GM12864 (cell line): ENCODE measurements at places on chromosomes 1 and 21.
A peak's percentile ranks its signal among the peaks of the same experiment; 100 is the strongest.

GRCh38 chr21:46409641-46410406 is 48.9 kb upstream of the DIP2A start:
- no peak for DNase-seq

- DNase-seq, result no peak
Observed at GRCh38 chr1:51172811-51173210, 63.3 kb upstream of the RNF11 start.

DNA sequence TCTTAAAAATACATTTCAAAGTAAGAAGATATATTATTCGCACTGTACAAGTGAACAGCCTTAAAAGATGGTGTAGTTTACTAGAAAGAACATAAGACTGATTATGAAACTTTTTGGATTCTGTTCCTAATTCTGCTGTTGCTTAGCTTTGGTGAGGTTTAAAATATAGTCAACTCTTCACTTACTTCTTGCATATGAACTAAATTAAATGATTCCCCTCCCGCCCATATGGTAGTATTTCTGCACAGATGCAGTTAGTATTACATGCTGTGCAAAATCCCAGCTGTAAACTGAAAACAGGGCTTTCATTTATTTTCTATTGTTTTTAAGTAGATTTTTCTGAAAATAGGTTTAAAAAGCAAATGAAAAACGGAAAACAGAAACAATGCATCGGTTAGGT is 345.4 kb upstream of the NCAM2 start:
- no peak for DNase-seq

- no peak for DNase-seq
Observed at GRCh38 chr1:61620536-61620935, 104.4 kb downstream of the TM2D1 start.

DNA sequence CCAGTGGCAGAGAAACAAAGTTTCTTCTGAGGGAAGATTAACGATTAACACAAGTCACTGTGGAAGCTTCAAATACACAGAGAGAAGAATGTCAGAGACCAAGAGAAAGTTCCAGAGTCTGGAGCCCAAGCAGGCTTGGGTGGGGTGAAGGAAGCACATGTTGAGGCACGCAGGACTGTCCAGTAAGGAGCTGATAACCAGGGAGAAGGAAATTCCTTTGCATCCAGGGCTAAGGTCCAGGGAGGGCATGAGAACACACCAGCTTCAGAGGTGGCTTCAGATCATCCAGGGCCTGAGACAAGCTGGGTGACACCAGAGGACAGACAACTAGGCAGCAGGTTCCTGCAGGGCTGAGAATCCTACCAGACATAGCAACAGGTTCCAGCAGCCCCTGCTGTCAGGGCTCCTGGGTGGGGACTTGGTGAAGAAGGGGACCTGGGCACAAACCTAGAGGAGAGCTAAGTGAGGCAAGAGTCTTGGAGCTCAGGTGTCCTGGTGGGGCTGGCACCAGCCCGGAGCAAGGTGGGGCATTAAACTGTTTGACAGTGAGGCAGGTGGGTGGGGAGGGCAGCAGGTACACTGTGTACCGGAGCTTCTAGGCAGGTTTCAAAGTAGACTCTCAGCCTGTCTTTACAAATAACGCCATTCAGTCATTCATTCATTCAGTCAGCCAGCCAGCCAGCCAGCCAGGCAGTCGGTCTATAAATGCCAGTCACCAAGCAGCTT is 2.6 kb upstream of the SPRR1A start:
- DNase-seq, result no peak

DNA sequence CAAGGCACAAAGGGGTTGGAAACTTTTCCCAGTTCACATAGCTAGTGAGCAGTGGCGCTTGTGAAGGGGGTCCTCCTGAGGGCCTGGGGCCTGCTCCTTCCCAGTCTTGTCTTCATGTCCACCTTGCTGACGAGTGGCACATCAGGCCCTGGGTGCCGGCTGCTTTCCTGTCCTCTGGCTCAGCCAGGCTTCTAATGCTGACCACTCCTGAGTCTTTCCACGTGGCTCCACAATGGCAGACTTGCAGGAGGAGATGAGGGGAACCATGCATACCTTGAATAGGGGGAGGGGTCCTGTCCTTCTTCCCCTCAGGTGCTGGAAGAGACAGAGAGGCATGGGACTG is 38.7 kb downstream of the MAPKAPK2 start:
- DNase-seq, result no peak

- DNase-seq, result no peak
Observed at GRCh38 chr1:30604801-30605440, 118.5 kb downstream of the MATN1 start.

DNA sequence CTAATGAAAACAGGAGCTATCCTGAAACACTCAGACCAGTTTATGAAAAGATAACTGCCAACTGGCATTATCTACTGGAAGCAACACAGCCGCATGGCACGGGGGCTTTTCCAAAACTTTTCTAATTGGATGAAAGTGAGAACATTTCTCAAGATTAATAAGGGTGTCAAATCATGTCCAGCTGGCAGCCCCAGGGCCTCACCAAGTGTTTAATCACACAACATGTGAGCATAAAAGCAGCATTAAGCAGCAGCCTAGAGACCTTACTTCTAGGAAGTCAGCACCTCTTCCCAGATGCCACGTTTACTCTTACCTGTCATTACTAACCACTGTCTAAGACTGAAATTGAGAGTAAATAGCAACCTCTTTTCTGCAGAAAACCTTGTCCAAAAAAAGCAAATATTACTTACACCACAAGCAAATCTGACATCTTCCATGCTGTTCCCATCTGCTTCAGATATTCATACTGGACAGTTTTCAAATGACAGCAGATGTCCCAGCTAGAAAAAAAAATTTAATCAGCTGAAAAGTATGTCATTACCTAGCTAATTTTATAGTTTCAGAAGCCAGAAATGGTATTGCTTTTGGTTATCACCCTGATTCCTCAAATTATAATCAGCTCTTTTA is 341.5 kb upstream of the ZP4 start:
- DNase-seq, result no peak

- DNase-seq, result no peak
Observed at GRCh38 chr1:209871006-209871405, 43.2 kb downstream of the UTP25 start.

DNA sequence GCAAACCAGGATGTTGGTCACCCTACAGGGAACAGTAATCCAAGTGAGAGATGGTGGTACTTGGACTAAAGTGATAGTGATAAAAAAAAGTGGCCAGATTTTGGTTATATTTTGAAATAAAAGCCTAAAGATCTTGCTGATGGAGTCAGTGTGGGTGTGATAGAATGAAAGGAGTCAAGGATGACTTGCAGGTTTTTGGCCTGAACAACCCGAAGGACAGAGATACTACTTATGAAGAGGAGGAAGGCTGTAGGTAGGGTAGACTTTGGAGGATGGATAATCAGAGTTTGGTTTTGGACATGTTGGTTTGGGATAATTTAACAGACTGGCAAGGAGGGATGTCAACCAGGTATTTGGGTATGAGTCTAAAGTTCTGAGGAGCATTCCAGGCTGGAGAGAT is 1.5 kb upstream of the TEX38 start:
- DNase-seq, result no peak

DNA sequence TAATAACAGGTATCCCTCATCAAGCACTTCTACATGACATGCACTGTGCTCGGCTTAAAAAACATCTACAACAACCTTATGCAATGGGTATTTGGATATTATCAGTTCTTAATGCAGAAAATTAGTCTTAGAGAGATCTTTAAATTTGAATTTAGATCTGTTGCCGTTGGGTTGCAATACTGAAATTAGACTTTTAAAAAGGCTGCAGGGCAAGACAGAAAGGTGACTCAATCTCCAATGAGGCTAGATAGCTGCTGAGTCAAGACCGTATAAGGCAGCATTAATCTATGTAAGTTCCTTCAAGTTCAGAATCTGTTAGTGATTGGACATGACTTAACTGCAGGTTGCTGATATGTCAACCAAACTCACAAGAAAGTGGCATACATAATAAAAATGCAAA is 37.3 kb downstream of the OLFM3 start:
- DNase-seq, result no peak

GRCh38 chr1:160726114-160726497 is 12.9 kb upstream of the SLAMF7 start:
- DNase-seq, result no peak

DNA sequence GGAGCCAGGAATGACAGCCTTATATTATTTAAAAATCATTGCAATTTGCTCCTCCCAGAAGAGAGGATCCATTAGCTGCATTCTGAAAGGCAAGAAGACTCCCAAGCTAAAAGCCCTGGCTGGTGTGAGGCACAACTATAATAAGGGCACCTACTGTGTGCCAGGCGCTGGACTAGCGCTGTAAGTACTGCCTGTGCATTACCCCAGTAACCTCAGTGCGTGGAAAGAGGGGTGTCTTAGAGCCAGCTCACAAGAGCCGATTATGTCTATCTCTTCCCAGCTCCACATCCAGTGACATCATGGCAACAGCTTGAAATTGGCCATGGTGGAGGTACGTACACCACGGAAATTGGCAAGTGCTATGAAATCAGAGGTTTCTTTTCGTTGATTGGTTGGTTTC is 141.7 kb upstream of the IRF2BP2 start:
- no peak for DNase-seq

DNA sequence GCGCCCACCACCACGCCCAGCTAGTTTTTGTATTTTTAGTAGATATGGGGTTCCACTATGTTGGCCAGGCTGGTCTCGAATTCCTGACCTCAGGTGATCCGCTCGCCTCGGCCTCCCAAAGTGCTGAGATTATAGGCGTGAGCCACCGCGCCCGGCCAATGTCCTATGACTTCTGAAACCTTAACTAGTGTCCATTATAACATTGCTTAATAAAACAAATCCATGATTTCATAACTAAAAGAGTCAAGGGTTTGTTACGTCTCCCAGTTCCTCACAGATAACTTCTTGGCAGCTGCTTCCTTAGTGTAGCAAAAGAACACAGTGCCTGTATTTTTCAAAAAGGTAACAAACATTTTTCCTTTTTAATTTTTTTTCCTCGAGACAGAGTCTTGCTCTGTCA is 53.6 kb downstream of the FBXO42 start:
- no peak for DNase-seq

DNA sequence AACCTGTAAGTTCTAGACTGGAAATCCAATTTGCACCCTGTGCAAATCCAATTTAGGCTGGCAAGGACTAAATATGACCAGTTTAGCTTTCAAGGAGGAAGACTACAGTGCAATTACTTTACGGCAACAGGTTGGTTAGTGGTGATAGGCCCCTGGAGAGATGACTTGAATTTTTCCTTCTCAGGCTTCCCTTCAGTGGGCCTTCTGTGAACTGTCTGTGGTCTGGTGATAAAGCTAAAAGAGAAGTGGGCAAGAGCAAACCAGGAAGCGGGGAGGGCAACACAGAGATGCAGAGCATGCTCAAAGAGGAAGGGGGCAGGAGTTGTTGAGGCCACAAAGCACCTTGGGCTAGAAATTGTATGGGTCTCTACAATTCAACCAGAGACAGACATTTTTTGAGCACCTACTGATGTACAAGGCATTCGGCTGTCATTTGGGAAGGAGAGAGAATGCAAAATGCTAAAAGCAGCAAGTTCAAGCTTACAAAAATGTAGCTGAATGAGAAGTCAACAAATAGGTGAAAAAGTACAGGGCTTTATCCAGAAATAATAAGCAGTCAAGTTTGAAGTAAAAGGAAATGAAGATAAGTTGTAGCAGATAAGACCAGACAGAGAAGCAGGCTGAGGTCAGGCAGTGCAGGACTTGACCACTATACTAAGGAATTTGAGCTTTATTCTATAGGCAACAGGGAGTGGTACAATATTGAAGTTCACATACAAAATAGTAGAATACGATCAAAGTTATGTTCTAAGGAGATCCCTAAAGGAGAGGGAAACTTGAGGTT is 23.9 kb downstream of the INPP5B start:
- DNase-seq, result peak; percentile 81

DNA sequence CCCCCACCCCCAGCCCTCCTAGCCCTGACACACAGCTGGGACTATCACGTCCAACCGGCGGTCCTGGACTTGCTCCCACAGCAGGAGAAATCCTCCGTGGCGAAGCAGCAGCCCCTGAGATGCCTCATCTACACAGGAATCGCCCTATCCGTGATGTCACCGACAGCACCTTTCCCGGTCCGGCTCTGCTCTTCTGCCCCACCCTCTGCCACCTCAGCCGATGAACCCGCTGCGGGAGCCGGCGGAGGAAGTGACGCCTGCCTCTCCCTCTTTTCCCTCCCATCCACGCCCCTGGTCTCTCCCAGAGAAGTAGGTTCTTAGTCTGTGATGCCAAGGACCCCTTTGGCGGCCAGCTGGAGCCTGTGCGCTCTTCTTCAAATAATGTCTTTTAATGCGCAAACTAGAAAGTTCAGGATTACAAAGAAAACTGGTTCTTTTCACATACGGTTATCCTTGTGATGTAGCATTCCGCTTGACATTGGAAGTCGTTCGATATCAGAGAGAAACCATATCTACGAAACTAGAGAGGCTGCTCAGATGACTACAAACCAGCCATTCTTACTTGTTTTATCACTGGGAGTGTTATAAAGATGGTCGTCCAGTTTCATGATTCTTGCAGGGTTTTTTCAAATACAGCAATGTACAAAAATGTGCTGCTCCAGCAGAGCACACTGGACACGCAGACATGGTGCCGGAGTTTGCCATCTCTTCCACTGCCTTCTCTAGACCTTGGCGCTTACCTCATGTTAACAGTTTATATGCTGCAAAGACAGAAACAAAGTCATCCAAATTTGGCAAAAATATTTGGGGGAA is 120.3 kb downstream of the PPIAL4G start:
- no peak for DNase-seq

DNA sequence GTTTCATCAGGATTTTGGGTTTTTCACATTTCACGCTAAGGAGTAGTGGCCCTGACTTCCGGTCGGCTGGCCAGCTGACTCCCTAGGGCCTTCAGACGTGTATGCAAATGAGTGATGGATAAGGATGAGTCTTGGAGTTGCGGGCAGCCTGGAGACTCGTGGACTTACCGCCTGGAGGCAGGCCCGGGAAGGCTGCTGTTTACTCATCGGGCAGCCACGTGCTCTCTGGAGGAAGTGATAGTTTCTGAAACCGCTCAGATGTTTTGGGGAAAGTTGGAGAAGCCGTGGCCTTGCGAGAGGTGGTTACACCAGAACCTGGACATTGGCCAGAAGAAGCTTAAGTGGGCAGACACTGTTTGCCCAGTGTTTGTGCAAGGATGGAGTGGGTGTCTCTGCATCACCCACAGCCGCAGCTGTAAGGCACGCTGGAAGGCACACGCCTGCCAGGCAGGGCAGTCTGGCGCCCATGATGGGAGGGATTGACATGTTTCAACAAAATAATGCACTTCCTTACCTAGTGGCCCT is 23.1 kb upstream of the TNFRSF1B start:
- no peak for DNase-seq

- peak; percentile 80 for DNase-seq
Observed at GRCh38 chr1:207751790-207752455, at the start of gene CD46. TSS of gene CD46 (plus strand) at chr1:207752054. CDS start at chr1:207752213, 159 bp downstream.

- no peak for DNase-seq
Observed at GRCh38 chr1:90074566-90074965, 79.7 kb downstream of the ZNF326 start.

DNA sequence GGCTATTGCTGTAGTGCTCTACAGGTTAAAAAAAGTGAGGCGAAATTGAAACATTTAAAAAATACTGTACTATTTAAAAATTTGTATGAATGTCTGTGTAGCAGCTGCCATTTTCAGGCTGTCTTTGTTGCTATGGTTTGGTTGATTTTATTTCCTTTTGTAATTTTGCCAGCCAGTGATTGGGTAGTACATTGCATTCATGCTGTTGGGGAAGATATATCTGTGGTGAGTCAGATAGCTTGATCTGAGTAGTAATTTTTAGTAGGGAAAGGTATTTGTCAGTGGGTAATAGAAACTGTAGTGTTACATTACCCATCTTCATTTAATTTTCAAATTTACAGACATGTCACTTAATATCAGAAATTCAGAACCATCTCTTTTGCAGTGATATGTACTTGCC is 15.0 kb downstream of the NFIA start:
- DNase-seq, result no peak

GRCh38 chr1:164719676-164720439 is 160.9 kb downstream of the PBX1 start:
- DNase-seq, result no peak
